C1 segment of cervical spinal cord (tissue), 14 donors: ENCODE measurements at places on chromosomes 1 and 21.
A peak's percentile ranks its signal among the peaks of the same experiment; 100 is the strongest.

DNA sequence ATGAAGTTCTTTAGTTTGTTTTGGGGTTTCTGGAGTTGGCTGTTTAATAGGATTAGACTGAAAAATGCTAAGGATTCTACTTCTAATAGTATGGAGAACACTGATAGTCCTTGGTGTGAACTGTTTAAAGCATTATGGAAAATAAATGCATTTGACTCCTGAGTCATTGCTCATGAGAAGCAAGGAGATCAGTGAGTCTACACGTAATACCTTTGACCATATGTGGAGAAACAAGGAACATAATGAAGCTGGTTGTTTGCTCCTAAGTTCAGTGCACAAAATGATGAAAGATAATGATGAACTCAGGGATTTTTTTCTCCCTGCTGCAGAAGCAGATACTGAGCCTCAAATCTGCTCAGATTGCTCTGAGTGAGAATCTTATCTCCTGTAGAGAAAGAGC lies 158.9 kb upstream of the COL11A1 start:
- no peak for DNase-seq

GRCh38 chr1:170305777-170306512 lies 160.2 kb downstream of the NTMT2 start:
- no peak for DNase-seq

DNA sequence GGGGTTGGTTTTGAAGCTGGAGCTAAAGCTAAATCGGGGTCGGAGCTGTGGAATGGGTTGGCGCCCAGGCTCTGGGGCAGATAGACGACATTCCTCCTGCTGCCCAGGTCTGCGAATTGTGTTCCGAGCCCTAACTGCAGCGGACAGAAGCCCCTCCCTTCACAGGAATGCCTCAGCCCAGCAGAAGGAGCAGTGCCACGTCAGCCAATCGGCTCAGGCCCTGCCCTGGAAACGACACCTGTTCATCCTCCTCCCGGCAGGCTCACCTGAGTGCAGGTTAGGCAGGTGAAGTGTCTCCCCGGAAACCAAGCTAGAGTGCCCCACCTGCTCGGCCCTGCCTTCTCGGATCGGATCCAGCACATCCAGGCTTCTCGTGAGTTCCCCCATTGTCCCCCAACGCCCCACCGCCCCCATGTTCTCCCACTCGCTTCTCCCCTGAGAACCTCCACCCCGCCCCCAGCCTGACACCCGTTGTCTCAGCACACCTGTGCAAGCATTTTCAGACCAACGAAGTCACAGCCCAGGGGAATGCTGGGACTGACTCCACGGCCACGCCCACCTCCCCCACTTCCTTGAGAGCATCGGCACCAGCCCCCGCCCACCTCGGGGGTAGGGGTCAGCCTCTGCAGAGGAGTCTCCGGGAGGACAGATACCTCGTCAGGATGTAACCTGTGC lies 775 bp downstream of the TMEM125 start:
- no peak for DNase-seq

GRCh38 chr21:19433623-19434022 lies 1030.0 kb upstream of the TMPRSS15 start:
- no peak for DNase-seq

- DNase-seq = no peak
Observed at GRCh38 chr1:76023669-76024435, 50.7 kb upstream of the ST6GALNAC3 start.

- no peak for DNase-seq
Observed at GRCh38 chr1:206512851-206513180, 5.5 kb downstream of the RASSF5 start.

- no peak for DNase-seq
Observed at GRCh38 chr21:34523019-34523555, 11.1 kb upstream of the KCNE1 start.

GRCh38 chr1:228555074-228555994 lies 68.2 kb downstream of the RNF187 start:
- DNase-seq = no peak

- no peak for DNase-seq
Observed at GRCh38 chr1:22888320-22889075, 84.2 kb downstream of the LACTBL1 start.

DNA sequence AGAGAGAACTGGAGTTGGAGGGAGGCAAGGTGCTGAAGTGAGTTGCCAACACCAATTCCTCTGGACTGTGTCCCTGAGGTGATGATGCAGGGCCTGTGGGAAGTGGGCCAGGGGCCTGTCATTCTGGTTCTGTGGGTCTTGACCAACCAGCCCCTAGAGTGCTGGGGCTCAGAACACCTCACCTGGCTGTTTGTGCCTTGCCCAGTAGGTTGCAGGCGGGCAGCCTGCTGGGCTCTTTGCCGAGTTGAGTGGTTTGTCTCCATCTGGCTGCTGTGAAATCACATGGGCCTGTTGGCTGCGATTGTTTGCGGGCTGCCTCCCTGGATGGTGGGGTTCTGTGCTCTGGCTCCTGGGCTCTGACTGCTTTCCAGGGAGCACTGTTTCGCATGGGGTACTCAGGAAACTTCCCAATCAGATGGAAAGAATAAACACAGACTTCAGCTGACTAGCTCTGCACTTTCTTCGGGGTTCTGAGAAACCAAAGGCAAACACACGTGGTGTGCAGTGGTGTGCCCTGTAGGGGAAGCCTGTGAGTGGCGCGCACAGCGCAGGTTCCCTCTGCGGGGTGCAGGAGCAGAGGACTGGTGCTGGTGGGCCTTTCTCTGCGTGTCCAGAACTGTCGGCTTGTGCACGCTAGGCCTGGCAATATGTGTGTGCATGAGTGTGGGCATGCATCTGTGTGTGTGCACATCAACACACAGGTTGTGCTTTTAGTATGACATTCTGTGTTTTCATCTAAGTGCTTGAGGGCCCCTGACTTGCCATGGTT lies 95.1 kb downstream of the RHOU start:
- DNase-seq = no peak

GRCh38 chr1:170893655-170894297 lies 41.6 kb upstream of the MROH9 start:
- no peak for DNase-seq

DNA sequence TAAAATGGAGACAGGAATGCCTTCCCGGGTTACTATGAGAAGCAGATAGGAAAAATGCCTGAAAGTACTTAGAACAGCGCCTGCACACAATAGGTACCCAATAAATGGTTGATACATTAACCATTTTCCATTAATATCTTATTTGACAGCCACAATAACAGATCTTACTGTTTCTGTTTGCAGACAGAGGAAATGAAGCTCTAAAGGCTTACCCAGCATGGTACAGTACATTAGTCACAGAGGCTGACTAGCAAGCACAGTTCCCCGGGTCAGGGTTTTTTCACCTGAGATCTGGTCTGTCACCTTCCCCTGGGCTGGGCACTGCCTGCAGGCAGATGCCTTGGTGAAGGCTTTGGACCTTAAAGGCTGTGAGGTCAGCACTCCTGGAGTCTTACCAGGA lies 2.9 kb downstream of the TRIM63 start:
- no peak for DNase-seq

- peak; percentile 67 for DNase-seq
Observed at GRCh38 chr1:46179138-46180081, 3.1 kb upstream of the P3R3URF start.

DNA sequence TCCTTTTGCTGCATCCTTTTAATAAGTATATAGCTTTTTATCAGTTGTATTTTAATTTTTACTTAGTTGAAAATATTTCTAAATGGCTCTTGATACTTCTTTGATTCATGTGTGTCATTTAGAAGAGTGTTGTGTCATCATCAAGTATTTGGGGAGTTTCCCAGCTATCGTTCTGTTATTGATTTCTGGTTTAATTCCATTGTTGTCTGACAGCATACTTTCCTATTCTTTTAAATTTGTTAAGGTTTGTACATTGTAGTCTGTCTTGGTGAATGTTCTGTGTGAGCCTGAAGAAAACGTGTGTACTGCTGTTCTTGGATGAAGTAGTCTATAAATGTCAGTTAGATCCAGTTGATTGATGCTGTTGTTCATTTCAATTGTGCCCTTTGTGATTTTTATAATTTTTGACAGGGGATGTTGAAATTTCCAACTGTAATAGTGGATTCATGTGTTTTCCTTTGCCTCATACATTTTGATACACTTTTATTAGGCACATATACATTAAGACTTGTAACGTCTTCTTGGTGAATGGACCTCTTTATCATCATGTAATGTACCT lies 24.8 kb downstream of the SDCCAG8 start:
- DNase-seq = no peak

DNA sequence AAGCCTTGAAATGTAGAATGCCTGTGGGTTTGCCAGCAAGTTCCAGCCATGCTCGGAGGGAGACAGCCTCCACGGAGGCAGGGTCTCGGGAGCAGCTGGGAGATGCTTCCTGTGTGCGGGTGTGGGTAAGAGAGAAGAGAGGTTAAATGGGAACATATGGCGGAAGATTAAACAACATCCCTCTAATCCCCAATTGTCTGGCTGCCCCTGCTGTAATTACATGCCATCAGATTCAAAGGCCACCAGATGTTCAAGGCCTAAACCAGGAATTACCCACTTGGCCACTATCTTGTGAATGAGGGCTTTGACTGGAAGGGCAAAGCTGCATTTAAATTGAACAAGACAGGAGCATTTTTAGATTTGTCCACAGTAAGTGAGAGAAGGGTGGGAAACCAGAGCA lies 81.4 kb upstream of the BACE2 start:
- DNase-seq = no peak

- no peak for DNase-seq
Observed at GRCh38 chr1:1189111-1189510, 15.4 kb downstream of the TTLL10 start.

GRCh38 chr1:185132534-185132933 lies 24.2 kb downstream of the TRMT1L start:
- no peak for DNase-seq

DNA sequence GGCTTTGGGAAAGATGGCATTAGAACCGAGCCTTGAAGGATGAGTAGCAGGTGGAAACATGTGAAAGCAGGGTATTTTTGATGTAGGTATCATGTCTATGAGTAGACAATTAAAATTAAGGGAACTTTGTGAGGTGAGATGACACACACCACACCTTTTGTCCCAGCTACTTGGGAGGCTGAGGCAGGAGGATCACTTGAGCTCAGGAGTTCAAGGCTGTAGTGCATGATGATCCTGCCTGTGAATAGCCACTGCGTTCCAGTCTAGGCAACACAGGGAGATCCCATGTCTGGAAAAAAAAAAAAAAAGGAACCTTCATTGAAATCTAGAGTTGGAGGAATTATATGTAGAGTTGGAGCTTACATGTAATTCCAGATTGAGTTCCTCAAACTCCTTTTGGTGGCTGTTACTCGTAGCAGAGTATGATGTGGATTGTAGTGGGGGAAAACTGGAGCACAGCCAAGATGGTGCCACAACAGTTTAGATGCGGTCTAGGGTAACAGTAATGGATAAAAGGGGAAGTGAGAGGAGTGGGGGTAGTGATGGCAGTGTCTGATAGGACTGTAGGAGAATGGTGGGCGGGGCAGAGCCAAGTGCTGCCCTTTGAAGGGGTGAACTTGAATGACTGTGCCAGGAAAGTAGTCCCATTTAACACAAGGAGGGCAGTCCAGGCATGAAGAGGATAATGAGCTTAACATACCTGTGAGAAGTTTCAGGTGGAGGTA lies 17.4 kb downstream of the AK4 start:
- no peak for DNase-seq

- DNase-seq = no peak
Observed at GRCh38 chr1:72649991-72650390, 367.7 kb upstream of the NEGR1 start.

DNA sequence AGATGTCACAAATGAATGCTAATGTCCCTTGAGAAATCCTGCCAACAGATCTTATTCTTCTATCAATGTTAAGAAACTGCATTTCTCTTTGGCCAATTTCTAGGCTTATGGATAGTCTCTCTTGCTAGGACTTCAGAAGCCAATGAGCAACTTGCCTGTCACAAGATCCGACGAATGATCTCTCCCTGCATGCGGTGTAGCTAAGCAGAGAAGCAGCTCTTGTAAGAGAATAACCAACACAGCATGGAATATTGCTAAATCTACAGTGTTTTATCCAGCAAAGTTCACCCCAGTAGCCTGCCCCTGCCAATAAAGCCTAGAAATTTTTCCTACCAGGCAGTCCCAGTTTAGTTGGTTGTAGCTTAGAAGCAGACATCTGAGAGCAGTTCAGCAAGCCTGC lies 2.1 kb upstream of the SLC44A5 start:
- DNase-seq = no peak

DNA sequence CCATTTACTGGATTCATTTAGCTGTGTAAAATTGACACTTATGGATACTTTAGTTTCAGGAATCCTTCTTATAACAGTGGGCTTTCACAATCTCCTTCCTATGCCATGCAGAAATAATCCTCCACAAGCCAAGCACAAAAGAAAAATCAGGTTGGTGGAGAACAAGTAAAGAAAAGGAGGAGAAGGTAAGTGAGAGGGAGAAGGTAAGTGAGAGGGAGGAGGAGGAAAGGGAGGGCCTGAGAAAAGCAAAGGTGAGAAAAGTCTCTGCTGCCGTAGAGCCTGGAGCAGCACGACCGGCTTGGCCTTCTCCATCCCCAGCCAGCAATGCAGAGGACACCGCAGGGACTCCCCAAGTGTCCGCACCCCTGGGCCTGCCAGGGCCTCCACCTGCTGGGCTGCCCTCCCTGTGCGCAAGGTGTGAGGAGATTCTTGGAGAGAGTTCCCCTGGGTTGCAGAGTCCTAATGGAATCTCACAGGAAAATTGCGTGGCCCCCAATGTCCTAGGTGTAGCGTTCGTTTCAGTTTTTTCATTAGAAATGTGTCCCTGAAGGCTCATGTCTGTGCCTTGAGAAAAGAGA lies 39.0 kb downstream of the PRMT2 start:
- no peak for DNase-seq

DNA sequence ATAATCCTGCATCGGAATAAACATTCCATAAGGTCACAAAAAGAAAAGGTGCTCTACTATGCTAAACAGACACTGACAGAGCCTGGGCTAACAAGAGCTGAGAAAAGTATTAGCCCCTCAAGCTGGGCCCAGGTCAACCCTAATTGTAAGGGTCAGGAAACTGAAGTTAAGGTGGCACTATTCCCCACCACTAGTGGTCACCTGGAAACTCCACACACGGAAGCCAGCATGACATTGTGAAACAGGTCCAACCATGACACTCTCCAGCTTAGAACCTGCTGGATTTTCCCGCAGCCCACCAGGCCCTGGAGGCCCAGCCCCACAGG lies 1.2 kb downstream of the PTTG1IP start:
- DNase-seq = no peak

- no peak for DNase-seq
Observed at GRCh38 chr1:41380195-41380594, 19.0 kb downstream of the FOXO6 start.

GRCh38 chr1:963301-963651 lies 2.9 kb downstream of the KLHL17 start:
- DNase-seq = no peak

DNA sequence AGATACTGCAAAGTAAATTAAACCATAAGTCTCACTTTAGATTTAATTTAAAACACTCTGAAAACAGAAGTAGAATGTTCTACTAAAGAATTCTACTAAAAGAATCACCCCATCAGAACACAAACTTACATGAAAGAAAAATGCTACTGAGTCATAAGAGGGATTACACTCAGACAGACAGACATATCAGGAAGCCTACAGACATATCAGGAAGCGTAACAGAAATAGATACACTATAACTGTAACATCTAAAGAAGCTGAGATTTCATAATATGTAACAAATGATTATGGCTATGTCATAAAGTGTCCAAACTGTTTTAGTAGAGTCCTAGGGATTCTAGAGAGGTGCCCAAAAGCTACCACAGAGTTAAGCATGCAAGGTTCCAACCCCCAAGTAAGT lies 23.9 kb downstream of the FOXJ3 start:
- no peak for DNase-seq
